ENCODE measurements at places on chromosomes 7 and 10.

- no peak for DNase-seq
These were observed 445.2 kb upstream of the FZD8 start for GRCh38 chr10:36087006-36088005.

DNA sequence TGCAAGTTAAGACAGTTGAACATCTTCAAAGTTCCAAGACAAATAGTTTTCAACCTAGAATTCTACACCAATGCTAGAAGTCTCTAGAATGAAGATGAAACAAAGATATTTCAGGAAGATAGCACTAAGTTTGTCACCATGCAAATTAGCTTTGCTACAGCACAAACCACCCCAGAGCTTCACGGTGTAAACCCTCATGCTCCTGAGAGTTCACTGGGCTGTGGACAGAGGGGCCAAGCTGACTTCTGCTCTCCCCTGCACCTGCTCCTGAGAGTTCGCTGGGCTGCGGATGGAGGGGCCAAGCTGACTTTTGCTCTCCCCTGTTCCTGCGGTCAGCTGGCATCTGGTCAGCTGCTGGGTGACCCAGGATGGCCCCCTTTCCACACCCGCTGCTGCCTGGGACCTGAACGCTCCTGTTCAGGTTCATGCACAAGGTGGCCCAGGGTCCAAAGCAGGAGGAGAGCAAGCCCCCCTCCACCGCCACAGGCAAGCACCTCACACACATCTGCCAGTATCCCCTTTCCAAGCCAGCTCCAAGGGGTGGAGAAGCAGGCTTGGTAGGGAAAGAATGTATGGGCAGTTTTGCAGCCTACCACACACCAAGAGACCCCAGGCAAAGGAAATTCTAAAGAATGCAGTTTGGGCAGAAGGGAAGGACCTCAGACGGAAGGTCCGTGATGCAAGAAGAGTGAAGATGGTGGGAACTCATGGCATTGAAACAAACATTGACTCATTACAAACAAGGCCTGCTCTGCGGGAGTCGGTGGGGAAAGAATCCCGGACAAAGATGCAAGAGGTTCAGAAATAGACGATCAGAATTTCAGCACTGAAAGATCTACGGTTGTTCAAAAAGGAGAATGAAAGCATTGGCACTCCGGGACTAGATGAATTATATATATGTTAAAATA lies 137.8 kb upstream of the PPP2R2D start:
- DNase-seq: no peak

DNA sequence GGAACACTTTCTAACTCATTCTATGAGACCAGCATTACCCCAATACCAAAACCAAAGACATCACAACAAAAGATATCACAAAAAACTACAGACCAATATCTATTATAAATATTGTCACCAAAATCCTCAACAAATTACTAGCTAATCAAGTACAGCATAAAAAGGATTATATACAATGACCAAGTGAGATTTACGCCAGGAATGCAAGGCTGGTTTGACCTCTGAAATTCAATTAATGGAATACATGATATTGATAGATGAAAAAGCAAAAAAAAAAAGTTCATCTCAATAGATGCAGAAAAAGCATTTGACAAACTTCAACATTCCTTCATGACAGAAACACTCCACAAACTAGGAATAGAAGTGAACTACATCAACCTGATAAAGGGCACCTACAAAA lies 175.3 kb downstream of the LCOR start:
- no peak for DNase-seq

GRCh38 chr10:30861221-30861620 lies 170.4 kb downstream of the ZNF438 start:
- no peak for DNase-seq

- DNase-seq: no peak
These were observed 41.5 kb upstream of the GATA3 start for GRCh38 chr10:8013006-8013405.

GRCh38 chr10:131750973-131751826 lies 149.6 kb upstream of the PPP2R2D start:
- DNase-seq: no peak

GRCh38 chr7:99392046-99392445 lies 16.4 kb downstream of the PDAP1 start:
- DNase-seq: no peak

GRCh38 chr7:105662998-105663397 lies 81.7 kb upstream of the EFCAB10 start:
- no peak for DNase-seq

DNA sequence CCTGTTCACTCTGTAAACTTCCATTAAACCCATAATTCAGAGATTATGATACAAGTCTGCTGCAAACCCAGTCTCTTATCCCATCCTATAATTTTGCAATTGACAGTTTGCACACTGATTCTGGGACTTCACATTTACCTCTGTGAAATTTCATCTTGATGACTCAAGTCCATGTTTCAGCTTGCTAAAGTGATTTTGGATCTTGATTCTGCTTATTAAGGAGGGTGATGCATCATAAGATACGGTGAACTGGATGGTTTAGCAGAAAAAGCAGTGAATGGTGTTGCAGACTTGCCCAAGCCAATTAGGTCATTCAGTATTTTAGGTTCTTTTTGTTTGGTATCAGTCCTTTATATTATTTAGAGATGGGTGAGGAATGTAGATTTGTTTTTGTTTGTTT lies 125.5 kb upstream of the PODXL start:
- no peak for DNase-seq

DNA sequence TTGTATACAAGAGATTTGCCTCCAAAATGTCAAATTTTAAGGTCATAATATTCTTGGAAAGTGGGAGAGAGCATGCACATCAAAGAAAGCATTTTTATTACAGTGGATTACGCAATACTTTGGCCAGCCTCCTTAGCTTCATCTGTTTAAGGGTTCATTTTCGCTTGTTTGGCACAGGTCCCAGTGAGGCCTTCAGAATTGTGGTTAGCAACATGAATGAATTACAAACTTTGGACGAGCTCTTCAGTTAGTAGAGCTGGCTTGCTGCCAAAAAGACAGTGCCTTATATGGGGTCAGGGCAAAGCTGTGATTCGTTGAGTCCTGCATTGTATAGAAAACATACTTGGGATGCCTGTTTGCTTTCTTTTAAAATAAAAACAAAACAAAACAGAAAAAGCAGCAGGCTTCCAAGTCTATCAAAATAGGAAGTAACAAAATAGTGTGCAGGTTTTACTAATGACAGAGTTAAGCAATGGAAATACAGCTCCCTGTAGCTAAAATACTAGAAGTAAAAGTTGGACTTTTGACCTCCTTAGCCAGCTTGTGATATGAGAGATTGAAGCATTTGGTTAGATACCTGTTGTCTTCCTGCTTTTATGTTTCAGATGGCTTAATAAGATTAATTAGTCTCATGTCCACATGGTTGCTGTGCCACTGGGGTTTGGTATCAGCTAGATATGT lies 190.8 kb downstream of the MLLT10 start:
- DNase-seq: peak; percentile 54

DNA sequence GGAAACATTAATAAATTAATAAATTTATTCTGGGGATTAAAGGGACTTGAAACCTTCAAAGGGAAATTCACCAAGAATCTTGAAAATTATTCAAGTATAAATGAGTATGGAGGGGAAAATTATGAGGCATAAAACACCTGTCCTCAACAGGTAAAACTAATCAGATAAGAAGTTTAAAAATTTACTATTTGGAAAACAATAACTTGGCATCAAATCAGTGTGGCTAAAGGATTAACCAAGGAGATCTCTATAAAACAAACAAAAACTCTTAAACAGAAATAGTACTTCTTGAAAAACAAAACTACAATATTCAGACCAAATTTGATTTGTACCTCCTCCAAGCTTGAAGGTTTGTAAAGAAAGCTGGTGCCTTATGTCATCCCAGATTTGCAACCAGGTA lies 66.4 kb upstream of the ZNF804B start:
- DNase-seq: no peak

DNA sequence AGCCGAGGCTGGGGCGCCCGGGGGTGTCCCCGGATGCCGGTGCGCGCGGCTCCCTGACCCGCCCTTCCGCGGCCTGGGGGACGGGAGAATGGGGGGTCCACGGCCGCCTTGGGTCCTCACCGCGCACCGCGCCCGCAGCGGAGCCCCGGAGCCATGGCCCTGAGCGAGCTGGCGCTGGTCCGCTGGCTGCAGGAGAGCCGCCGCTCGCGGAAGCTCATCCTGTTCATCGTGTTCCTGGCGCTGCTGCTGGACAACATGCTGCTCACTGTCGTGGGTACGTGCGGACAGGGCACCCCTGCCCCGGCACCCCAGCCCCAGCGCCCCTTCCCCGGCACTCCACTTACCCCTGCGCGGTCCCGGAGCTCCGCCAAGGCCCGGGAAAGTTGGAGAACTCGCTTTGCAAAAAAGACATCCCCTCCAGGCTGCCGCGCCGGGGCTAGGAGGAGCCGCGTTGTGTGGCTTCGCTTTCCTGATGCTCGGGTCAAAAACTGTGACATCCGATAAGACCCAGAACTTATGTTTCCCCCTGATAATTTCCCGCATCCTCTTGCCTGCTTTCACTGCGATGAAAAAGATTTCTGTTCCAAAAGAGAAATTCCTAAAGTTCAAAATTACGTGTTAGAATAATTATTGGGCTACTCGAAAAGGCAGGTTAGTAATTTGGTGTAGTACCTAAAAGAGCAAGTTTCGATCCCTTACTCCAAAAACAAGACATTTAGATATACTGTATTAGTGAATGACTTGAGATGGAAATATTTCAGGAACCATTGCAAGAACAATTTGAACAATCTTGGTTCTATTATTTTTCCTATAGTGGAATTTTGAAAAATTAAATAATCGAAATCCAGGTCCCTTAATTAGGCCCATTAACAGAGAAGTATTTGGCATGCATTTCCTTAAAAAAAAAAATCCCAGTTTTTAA lies 888 bp downstream of the SLC18A2 start:
- no peak for DNase-seq

DNA sequence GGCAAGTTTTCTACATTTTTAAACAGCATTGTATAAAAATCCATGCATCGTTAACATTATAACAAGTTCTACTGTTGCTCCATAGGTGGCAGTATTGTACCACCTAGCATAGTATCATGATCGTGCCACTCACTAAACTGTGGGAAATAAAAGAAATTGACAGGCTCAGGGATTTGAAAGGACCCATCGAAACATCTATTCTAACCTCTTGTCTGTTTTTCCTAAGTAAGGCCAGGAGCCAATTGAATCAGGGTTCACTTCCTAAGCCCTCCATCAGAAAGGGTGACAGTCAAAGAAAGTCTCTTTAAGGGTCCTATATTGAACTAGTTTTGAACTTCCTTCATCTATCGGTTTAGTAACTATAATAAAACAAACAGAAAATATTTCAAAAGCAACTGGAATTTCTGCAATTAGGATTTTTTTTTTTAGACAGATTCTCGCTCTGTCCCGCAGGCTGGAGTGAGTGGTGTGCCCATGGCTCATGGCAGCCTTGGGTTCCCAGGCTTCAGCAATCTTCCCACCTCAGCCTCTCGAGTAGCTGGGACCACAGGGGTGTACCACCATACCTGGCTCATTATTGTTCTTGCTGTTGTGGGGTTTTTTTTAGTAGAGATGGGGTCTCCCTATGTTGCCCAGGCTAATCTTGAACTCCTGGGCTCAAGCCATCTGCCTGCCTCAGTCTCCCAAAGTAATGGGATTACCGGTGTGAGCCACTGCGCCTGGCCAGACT lies 9.4 kb downstream of the HACD1 start:
- peak; percentile 26 for DNase-seq

DNA sequence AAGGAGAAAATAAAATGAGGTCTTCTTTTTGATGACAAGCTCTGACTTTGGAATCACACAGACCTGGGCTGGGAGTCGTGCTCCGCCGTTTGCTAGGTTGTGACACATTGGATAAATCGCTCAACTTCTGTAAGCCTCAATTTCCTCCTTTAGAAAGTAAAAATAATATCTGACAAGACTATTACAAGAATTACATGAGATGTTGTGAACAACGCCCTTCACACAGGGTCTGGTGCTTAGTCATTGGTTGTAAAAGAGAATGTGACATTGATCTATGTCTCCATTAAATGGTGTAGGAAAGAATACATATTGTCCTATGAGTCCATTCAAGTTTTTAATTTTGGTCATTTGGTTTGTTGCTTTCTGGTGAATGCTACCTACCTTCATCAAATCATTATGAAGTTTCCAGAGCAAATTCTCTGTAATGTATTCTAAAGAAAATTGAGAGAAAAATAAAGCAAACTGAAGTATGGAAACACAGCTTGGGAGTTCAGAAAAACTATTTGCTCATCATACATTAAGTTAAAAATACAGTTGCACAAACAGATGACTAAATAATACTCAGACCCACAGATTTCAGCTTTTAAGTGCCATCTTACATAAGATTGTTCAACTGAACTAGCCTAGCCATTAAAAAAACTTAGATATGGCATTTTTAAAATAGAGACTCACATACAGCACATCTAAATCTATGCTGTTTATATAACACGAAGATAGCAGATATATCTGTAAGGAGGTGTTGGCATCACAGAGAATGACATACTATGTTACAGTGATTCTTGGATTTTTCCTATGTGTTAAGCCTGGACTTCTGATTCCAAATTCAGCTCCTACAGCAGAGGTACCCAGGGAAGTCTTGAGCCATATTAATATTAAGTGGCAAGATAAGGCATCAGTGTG lies 12.3 kb upstream of the ADRB1 start:
- peak; percentile 64 for DNase-seq

DNA sequence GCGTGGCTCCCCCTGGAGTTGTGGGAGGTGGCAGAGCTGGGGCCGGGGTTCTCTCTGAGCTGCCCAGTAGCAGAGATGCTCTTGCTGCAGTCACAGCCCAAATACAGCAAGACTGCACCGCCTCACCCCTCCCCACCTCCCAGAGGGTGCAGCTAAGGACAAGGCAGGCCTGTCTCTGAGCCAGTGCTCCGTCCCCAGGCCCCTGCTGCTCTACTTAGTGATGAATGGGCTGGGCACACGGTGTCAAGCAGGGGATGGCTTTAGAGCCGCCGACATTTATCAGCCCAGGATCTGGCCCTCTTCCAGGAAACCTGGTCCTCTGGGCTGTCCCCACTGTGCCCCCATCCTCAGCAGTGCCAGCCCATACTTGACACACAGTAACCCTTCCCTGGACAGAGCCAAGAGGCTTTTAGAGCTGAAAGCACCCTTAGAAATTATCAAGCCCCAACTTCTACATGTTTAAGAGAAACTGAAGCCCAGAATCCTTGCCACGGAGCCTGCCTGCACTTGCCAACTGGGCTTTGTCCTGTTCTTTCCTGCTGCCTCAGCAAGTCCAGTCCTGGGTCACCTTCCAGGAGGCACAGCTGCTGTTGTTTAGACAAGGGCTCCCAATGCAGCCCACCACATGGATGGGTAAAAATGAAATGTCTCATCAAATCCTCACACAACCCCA lies 137.1 kb upstream of the UNC5B start:
- no peak for DNase-seq

DNA sequence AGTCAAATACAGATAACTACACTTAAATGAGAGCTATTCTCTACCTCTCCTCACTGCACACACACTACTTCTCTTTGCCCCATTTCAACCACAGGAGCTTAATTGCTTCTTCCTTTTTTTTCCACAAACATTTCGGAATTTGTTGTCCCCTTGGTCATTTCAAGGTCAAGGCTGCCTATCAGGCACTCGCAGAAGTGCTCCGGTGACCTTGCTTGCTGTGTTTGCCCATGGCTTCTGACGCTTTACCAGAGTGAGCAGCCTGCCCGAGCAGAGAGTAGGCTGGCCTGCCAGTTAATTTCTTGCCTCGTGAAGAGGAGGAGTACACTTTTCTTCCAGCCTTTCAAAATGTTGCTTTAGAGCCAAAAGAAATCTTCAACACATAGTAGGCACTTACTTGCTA lies 297.1 kb upstream of the LRGUK start:
- DNase-seq: no peak

- no peak for DNase-seq
These were observed 162.6 kb upstream of the GDF10 start for GRCh38 chr10:47137311-47137851.

GRCh38 chr7:92115821-92116220 lies 18.5 kb downstream of the CYP51A1 start:
- DNase-seq: no peak

- DNase-seq: no peak
These were observed 191.2 kb downstream of the SORCS1 start for GRCh38 chr10:106973288-106973687.

Data from NCI-H460 (cell line).